ENCODE measurements at places on chromosomes 3 and 15.

DNA sequence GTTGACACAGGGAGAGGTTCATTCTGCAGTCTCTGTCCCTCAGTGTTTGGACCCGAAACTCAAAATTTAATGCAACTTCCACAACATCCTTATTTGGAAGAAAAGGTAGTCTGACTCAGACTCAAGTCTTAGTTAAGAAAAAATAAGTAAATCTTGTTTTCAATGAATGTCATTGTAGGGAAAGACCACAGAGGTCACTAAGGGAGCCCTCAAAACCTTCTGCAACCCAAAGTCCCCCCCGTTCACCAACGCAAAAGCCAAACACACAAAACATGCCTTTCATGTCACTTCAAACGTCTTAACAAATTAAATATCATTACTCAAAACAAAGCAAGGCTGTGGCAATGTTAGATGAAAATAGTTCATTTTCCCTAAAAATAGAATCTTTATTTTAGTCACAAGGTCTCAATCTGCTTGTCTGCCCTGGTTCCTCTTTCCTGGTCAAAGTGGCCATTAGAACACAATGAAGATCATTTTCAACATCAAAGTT lies 20.9 kb upstream of the SSUH2 start:
- no peak for DNase-seq

DNA sequence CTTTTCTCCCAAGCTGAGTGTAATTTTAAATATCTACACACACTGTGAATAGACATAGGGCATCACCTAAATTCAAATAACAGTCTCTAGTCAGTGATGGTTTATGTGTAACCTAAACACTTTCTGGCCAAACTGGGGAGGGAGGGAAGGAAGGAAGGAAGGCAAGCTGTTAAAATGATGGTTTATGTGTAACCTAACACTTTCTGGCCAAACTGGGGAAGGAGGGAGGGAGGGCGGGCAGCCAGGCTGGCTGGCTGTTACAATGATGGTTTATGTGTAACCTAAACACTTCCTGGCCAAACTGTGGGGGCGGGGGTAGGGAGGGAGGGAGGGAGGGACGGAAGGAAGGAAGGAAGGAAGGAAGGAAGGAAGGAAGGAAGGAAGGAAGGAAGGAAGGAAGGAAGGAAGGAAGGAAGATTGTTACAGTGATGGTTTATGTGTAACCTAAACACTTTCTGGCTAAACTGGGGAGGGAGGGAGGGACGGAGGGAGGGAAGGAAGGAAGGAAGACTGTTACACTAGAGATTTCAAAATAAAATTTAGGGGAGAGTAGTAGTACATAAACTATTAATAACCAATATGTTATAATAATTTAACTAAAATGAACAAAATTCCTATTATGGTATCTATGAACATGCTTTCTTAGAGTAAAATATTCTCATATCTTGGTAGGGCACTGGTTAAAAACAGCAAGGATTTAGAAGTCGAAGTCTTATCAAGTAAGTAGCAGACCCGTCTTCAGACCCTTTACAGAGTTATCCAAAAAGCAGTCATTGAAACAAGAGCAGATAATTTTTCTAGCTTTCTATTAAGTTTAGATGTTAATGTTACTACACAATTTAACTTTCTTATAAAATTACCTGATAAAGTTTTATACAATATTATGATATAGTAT lies 148.1 kb downstream of the LMLN start:
- no peak for DNase-seq

DNA sequence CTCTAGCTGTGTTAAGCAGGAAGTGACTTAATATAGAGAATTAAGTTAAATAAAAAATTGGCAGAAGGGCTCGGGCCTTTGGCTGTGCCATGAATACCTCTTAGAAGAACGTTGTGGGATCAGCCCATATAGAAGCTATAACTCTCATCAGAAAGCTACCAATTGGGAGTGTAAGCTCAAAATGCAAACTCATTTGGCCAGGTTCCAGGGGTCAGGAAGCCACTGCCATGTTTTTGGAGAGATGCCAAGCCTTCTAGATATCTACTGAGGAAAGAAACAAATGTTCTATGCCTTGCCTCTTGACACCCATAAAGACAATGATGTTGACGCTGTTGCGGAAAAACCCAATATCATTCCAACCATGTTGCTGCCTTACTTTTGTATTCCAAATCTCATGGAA lies 475.2 kb upstream of the TGFBR2 start:
- no peak for DNase-seq

- DNase-seq, result no peak
Measured at GRCh38 chr15:77981281-77982126, 96.0 kb downstream of the TBC1D2B start.

DNA sequence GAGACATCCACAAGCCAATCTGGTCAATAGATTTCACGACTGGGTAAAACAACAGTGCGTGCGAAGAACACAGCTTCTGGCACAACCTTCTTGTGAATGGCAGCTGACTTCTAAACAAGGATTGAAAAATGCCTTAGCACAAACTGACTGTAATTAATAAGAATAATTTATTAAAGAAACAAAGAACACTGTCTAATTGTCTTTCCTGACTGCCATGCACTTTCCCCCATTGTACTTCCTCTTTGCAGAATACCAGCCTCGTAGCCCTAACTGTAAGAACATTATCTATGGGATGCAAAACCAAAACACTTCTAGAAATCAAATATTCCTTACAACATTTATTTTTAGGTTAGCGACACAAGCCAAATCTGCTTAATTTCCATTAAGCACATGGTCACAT lies 6.5 kb downstream of the FOXP1 start:
- no peak for DNase-seq

GRCh38 chr3:43146599-43146998 lies 40.7 kb upstream of the POMGNT2 start:
- DNase-seq, result no peak

DNA sequence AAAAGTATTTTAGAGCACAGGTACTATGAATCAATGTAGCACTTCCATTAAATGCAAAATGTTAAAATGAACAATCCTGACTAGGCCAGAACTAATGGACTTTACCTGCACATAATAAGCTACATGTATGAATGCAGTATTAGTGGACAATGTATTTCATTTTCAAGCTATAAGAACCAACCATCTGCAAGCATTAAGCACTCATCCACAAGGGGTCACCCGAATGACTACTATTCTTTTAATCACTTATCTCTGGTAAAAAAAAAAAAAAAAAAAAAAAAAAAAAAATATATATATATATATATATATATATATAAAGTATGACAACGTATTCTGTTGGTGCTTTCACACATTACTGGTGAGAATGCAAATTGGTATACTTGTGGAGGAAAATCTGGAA lies 7.2 kb downstream of the HERC1 start:
- DNase-seq, result no peak

GRCh38 chr3:189995129-189995528 lies 125.6 kb downstream of the P3H2 start:
- no peak for DNase-seq

DNA sequence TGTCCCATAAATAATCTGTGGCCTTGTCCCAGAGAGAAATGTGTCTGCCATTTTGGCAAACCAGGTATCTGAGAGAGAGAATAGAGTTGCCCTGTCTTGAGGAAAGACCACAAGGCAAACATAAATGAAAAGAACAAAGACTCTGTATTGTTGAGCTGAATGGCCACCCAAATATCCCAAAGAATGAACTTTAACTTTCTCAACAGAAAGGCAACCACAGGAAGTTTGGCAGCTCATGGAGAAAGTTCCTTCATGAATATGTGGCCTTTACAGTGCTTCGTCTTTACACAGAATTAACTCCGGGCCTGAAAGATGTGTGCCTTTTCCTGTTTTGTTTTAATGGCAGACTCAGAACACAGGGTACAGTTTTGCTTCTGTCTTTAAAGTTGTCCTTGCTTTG lies 41.4 kb upstream of the THBS1 start:
- DNase-seq, result no peak

DNA sequence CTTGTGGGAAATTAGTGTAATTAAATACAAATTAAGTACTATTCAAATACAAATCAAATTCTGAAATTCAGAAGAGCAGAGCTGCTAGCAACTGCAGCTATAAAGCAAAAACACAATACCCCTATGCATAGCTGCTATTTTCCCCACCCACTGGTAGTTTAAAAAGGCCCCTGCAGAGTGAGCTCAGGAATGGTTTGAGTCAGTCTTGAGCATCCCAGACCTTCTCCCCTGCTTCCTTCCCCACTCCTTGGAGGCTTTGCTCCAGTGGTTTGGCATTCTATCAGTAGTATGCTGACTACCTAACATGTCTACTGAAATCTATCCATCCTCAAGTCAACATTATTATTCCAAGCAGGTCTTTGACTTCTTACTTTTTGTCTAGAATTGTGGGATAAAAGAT lies 53.0 kb downstream of the EFHB start:
- no peak for DNase-seq

- DNase-seq, result no peak
Measured at GRCh38 chr15:70583006-70583405, 180.4 kb downstream of the UACA start.

- no peak for DNase-seq
Measured at GRCh38 chr3:73399106-73399505, 225.6 kb downstream of the PDZRN3 start.

DNA sequence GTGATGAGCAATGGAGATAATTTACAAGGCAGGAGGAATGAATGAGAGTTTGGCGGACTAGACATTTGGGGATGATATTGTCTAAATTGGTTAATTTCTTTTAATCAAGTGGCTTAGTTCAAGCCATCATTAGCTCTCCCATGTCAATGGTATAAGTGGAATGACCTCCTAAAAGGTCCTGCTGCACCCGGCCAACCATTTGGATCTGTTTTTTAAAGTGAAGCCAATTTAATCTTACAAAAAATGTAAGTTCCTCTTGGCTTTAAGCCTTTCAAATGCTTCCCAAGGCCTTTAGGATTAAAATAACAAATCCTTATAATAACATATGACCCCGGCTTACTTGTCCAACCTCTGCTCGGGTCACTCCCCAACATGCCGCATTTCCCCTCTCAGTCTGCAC lies 484.4 kb upstream of the ADAMTS9 start:
- DNase-seq, result no peak

GRCh38 chr15:88912500-88912921 lies 668 bp downstream of the MFGE8 start:
- no peak for DNase-seq

DNA sequence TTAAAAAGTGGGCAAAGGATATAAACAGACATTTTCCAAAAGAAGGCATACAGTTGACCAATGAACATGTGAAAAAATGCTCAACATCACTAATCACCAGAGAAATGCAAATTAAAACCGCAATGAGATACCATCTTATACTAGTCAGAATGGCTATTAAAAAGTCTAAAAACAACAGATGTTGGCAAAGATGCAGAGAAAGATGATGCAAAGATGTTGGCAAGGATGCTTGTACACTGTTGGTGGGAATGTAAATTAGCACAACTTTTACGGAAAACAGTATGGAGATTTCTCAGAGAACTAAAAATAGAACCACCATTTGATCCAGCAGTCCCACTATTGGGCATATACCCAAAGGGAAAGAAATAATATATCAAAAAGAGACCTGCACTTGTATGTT lies 53.5 kb downstream of the TLNRD1 start:
- DNase-seq, result peak; percentile 41

GRCh38 chr15:75696311-75696720 lies 16.3 kb downstream of the CSPG4 start:
- DNase-seq, result no peak

GRCh38 chr3:87335931-87336330 lies 59.5 kb upstream of the POU1F1 start:
- no peak for DNase-seq

GRCh38 chr15:67189326-67190051 lies 65.0 kb downstream of the AAGAB start:
- DNase-seq, result no peak

GRCh38 chr3:171960159-171960558 lies 79.2 kb upstream of the FNDC3B start:
- no peak for DNase-seq

- DNase-seq, result no peak
Measured at GRCh38 chr3:173863551-173863950, 466.0 kb downstream of the NLGN1 start.

DNA sequence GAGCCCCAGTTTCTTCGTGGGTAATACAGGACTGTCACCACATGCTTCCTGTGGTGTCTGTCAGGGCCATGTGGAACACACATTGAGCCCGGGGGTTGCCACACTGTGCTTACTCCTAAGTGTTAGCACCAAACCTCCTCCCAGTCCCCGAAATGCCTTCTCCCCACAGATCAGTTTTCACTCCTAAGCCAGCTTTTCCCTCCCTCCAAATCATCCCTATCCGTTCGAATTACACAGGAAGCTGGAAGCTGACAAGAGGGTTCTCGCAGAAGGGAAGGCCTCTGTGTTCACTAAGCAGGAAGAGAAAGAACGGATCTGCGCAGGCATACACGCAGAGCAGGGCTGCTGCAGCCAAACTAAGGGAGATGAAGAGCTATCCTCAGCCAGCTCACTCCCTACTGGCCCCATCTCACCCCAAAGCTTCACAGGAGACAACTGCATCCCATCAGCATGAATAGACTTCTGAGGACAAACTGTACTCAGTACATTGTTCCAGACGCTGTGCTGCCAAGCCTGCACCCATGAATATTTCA lies 32.3 kb downstream of the XXYLT1 start:
- no peak for DNase-seq

- no peak for DNase-seq
Measured at GRCh38 chr15:101500865-101501551, 11.5 kb upstream of the PCSK6 start.

DNA sequence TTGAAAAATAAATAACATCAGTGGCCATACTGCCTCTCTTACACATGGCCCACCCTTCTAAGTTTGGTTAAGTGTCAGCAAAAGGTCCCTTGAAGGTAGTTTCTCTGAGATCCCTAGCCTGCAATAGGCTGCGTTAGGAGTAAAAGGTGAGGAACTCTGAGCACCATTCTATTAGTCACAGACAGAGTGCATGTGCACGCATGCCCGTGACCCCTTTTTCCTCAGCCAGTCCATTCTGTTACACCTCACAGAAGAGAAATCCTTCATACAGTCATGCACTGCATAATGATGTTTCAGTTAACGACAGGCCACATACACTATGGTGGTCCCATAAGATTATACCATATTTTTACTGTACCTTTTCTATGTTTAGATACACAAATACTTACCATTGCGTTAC lies 12.5 kb downstream of the RCCD1 start:
- DNase-seq, result no peak

- DNase-seq, result no peak
Measured at GRCh38 chr15:93253681-93254080, 164.7 kb upstream of the RGMA start.

- DNase-seq, result no peak
Measured at GRCh38 chr3:177452831-177453450, 255.7 kb upstream of the TBL1XR1 start.

- DNase-seq, result no peak
Measured at GRCh38 chr3:30098243-30098642, 508.2 kb upstream of the TGFBR2 start.

DNA sequence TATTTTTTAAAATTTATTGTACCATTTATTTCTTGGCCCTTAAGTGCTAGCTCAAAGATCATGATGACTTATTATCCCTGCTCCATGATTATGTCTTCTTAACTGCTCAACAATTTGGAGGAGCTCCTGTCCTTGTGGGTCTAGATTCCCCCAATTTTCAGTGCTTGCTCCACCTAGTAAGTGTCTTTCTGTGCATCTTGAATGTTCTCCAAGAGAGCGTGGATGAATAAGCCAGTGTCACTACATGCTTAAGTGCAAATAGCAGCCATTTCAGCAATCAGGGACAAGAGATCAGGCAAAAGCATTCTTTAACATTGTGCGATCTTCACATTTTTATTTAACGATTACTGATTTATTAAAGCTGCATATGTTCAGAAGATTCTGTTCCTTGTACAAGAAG lies 99.4 kb downstream of the ALCAM start:
- no peak for DNase-seq

Data from AG04449 (cell line).